ENCODE measurements at places on chromosomes 7 and 10. TPM values are rescaled to one million over a fixed set of nuclear protein-coding genes. Genes with fewer than 3 reads are reported as not detected.

TRIM74 gene
- 0.51 TPM for total RNA-seq

NXPH1 gene
- not detected for total RNA-seq

CASP7 gene
- total RNA-seq: 71.8 TPM

RBP4 gene
- not detected for total RNA-seq

PRRT4 gene
- total RNA-seq: not detected

SPOCK2 gene
- 6.6 TPM for total RNA-seq

MET gene
- total RNA-seq: 66.4 TPM

FAM13C gene
- 16.7 TPM for total RNA-seq

All from dermis blood vessel endothelial cell (primary cell).